ENCODE measurements at places on chromosomes 7 and 10. TPM values are rescaled to one million over a fixed set of nuclear protein-coding genes. Genes with fewer than 3 reads are reported as not detected.

The ARHGEF35 gene
- 1.7 TPM for total RNA-seq

The HYCC1 gene
- 72.6 TPM for total RNA-seq

The PRR15 gene
- total RNA-seq, result not detected

The PRKG1 gene
- not detected for total RNA-seq

Measured in activated CD8-positive, alpha-beta memory T cell treated with anti-CD3 and anti-CD28 coated beads, Interleukin-2, amount 10 ng/mL, durations not matched to agents 7 days and 5 days (primary cell).